ENCODE measurements at places on chromosomes 1 and 21.

- DNase-seq = peak; percentile 40
Measured at GRCh38 chr21:32253215-32253641, 25.6 kb downstream of the MIS18A start.

GRCh38 chr21:38848187-38848609 lies 42.5 kb downstream of the ETS2 start:
- no peak for DNase-seq

DNA sequence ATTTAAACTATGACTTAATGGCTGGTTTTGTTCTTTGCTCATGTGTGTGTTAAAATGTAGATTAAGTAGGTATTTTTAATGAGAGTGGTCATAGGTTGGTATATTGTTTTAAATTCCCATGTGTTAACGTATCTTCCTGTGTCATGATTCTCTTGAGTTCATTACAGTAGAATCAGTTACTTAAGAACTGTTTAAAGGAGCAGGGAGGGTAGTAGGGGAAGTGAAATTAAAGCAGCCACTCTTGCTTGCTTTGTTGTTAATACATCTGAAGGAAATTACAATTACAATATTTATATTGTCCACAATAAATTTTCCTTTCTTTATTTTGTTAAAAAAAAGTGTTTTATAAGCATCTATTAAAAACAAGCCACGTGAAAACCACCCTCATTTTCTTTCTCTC lies 119.2 kb upstream of the KIAA1614 start:
- DNase-seq = no peak

DNA sequence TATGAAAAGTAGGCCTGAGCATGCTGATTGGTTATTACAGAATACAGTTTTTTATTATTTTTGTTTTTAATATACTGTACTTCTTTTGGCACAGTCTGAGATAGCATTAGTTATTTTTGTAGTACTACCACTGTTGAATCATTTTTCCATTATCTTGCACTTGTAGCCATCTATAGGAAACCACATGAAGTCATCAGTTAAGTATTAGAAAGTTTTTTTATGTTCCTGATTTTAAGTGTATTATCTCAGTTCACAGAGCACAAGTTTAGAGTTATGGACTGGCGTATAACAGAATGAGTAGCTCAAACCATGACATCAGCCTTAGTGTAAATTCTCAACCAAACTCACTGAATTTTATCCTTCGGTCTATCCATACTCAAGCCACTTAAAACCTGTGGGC lies 22.8 kb downstream of the DHX9 start:
- no peak for DNase-seq

DNA sequence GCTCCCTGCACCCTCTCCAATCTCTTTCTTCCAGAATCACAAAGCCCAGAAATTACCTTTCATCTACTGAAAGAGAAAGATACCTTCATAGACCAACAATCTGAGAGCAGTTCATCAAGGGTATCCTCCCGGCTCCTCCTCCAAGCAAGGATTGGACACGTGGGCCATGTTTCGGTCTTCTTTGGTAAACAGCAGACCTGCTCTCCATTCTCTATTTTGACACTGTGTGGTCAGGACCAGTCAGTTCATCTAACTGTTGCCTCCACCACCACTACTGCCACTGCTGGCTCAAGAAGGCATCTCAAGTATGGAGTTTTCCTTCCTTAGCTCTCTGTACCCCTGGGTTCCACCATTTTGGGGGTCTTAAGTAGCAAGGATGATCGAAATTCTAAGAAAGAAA lies 8.0 kb upstream of the LELP1 start:
- no peak for DNase-seq

GRCh38 chr21:36155603-36156338 lies 853 bp upstream of the DOP1B start:
- no peak for DNase-seq

GRCh38 chr1:198761859-198762616 lies 123.2 kb downstream of the PTPRC start:
- DNase-seq = no peak

DNA sequence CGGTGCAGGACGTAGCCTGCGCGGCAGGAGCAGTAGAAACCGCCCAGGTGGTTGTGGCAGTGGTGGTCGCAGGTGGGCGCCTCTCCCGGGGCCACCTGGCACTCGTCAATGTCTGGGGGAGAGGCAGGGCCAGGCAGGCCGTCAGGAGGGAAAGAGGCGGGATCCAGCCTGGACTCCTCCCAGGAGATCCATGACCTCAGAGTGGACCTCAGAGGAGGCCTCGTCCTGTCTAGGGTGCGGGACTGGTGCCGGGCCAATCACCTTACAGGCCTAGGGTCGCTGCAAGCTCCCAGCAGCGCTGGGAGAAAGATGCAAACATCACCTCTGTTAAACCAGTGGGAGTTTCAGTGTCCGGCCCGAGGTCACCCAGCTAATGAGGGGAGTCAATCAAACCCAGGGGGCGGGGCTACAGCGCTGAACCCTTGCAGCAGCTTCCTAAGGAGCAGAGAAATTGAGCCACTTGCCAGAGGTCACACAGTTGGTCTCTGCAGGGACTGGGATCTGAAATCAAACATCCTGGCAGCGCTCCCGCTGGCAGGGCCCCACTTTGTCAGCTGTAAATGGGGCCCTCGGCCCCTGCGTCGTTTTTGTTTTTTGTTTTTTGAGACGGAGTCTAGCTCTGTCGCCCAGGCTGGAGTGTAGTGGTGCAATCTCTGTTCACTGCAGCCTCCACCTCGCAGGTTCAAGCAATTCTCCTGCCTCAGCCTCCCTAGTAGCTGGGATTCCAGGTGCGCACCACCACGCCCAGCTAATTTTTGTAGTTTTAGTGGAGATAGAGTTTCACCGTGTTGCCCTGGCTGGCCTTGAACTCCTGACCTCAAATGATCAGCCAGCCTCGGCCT lies 1.4 kb downstream of the MASP2 start:
- no peak for DNase-seq

DNA sequence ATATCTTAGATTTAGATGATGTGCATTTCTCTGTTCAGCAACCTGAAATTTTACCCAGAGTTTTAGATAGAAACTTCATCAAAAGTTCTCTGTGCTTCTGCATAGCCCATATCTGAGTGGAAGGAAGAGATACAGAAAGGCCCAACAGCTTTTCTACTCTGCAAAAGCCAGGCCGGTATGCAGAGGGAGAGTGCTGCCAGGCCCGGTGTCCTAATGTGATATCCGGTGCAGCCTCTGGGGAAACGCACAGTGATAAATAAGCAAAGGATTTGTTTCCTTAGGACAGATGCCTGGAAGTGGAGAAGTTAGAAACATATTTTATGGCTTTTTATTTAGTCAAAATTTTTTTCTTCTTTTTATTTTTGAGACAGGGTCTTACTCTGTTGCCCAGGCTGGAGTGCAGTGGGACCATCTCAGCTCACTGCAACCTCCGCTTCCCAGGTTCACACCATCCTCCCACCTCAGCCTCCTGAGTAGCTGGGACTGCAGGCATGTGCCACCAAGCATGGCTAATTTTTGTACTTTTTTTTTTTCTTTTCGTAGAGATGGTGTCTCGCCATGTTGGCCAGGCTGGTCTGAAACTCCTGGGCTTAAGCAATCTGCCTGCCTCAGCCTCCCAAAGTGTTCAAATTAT lies 145.8 kb downstream of the PATJ start:
- no peak for DNase-seq

- no peak for DNase-seq
Measured at GRCh38 chr1:201828217-201828819, 639 bp upstream of the IPO9 start.

DNA sequence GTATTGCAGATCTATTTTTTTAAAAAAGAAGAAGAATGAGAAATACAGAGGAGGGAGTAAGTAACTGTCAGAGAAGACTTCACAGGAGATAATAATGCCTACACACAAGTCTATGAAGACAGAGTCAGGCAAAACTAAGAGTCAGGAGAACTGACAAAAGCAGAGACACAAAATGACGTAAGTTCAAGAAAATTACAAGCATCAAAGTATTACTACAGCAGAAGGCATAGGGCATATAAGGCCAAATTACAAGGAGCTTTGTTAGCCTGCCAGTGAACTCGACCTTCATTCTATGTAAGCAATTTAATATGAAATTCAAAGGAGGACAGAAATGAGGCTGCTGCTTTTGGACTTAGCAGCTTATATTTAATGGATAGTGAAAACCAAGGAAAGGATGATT lies 23.7 kb downstream of the FAF1 start:
- DNase-seq = no peak

DNA sequence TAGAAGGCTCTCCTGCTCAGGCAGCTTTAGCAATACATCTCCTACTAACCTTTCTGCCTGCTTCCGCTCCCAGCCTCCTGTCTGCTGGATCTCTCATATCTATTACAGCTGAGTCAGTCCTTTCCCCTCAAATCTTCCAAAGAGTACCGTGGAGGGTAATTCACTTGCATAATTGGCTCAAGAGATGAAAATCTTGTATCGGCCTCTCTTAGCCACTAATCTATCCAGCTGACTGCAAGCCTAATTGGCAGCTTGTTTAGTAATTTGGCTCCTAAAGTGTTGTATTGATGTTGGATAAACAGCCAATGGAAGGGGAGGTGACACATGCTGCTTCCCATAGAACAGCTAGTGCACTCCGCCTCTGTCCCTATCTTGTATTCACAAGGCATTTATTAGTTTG lies 195.7 kb downstream of the GPATCH2 start:
- no peak for DNase-seq

GRCh38 chr1:116268211-116268610 lies 104.8 kb upstream of the ATP1A1 start:
- no peak for DNase-seq

DNA sequence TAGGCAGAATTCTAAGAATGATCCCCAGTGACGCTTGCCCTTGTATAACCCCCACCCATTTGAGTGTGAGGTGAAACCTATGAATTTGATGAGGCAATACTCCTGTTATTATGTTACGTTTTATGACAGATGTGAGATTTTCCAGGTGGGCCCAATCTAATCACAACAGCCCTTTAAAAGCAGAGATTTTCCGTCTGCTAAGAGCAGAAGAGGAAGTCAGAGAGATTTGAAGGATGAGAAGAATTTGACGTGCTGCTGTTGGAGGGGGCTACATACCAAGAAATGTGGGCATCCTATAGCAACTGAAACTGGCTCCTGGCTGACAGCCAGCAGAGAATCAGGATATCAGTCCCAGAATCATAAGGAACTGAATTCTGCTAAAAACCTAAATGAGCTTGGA lies 2.4 kb upstream of the SLC19A2 start:
- no peak for DNase-seq

GRCh38 chr1:169914531-169914930 lies 20.8 kb upstream of the SCYL3 start:
- no peak for DNase-seq

DNA sequence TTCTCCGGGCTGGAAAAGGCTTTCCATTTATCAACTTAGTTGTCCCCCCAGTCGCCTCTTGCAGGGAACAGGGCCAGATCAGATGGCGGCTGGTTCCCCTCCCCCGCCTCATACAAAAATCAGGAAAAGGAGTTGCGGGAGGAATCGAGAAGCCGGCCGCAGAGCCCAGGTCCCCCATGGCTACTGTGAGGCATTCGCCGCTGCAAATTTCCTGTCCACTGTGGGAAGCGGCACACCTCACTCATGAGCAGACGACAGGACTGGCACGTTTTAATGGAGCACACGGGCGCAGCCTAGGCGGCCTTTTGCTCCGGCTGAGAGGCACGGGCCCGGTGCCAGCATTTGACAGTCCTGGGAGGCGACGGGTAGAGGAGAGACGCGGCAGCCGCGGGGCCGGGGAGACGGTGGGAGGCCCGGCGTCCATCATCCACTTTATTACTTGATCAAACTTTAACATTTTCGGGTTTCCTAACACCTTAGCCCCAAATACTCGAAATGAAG lies 1.1 kb downstream of the GNG4 start:
- DNase-seq = no peak

- no peak for DNase-seq
Measured at GRCh38 chr1:144101397-144102045, 129.7 kb upstream of the FAM72C start.

DNA sequence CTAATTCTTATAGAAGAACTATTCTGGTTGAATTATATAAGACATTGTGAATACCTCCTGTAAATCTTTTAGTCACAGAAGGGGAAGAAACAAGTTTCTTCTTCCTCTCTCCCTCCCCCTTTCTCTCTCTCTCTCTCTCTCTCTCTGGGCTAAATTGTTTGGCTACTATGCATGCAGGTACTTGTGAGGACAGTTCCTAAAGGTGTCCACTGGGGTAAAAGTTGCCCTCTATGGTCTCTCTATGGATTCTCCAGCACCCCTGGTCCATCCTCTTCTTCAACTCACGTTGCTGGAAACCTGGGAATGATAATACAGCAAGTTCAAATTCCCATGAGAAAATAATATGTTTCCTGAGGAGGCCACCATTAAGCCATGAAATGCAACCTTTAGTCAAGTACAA lies 5.8 kb downstream of the OR6K3 start:
- DNase-seq = no peak

DNA sequence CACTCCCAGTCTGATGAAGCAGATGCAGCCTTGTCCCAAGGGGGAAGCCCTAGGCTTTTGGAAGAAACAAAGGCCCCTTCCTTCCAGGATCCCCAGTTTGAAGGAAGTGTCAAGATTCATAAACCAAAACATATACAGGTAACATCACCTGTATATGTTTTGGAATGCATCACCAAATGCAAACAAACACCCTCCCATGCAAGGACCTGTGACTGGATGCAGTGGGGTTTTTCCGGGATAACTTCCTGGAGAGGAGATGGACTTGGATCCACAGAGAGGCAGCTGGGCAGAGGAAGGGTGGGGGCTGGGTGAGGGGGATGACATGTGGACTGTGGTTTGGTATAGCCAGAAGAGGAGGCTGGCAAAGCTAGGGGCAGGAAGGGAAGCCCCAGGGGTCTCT lies 1.5 kb upstream of the PLA2G2F start:
- no peak for DNase-seq

DNA sequence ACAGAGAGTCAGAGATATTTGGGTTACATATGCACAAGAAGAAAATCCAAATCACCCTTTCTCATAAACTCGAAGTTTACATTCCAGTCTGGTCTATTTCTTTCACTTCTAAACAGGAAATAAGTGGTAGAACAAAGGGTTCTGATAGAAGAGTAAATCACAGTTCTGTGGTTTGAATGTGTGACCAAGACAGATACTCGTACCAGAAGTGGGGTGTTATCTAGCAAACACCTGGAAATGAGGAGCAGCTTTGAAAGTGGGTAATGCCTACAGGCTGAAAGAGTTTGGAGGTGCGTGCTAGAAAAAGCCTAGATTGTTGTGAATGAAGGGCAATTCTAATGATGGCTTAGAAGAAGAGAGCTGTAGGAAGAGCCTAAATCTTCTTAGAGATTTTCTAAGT lies 74.7 kb downstream of the FH start:
- DNase-seq = no peak

- no peak for DNase-seq
Measured at GRCh38 chr1:203628201-203629015, 1.8 kb downstream of the ATP2B4 start.

GRCh38 chr1:225548140-225548857 lies 104.6 kb downstream of the ENAH start:
- no peak for DNase-seq

DNA sequence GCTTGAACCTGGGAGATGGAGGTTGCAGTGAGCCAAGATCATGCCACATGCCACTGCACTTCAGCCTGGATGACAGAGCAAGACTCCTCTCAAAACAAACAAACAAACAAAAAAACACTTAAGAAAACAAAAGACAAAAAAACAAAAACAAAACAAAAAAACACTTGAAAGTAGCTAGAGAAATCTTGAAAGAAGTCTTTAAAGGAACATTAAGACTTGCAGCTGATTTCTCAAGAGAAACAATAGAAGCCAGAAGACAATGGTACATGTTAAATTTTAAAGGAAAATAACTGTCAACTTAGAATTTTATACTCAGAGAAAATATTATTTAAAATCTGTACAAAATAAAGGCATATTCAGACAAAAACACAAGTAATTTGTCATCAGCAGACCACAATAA lies 71.3 kb downstream of the HLX start:
- DNase-seq = no peak
